ENCODE measurements at places on chromosomes 5 and 9.

DNA sequence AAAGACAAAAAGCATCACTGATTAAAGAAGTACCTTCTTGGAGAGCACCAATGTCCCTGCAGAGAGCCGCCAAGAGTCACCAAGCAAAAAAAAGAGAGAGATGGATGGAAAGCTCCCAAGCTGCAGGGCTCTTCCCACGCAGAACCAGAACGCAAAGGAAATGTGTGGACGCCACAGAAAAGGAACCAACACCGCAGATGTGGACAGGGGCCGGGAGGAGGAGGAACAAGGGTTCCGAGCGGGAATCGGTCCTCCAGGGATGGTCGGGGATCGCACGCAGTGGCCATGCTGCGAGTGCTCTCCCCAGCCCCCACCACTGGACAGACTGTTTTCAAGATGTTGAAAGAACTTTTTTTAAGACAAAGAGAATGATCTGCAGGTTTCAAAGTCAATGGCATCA, 40.2 kb upstream of the ZNF354A start:
- no peak for DNase-seq

DNA sequence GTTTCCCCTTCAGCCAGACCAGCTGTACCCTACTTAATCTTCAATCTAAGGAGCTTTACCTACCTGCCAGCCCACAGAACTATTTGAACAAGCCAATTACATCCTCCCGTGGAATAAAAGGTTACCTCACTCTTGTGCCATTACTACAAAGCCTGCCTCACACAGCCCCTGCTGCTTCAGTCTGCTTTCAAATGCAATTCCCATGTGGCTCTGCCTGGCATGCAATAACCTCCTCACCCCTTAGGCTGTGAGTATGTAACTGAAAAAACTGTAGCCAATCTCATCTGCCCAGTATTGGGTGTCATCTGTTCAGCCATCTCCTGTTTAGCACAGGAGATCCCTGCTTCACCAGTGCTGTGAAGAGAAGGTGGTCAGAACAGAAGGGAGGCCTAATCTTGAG, 6.1 kb upstream of the GCNT1 start:
- DNase-seq, result no peak

- peak; percentile 83 for DNase-seq
Observed at GRCh38 chr5:36502608-36503007, 103.8 kb upstream of the SLC1A3 start.

DNA sequence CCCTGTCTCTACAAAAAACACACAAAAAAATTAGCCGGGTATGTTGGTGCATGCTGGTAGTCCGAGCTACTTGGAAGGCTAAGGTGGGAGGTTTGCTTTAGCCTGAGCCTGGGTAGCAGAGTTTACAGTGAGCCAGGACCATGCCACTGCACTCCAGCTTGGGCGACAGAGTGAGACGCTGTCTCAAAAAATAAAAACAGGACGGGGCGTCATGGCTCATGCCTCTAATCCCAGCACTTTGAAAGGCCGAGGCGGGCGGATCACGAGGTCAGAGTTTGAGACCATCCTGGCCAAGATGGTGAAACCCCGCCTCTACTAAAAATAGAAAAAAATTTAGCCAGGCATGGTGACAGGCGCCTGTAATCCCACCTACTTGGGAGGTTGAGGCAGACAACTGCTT, 40.3 kb downstream of the UBE2D2 start:
- no peak for DNase-seq

- DNase-seq, result no peak
Observed at GRCh38 chr9:99114049-99114440, 9.1 kb downstream of the TGFBR1 start.

- no peak for DNase-seq
Observed at GRCh38 chr9:107890921-107891465, 401.4 kb upstream of the KLF4 start.

- no peak for DNase-seq
Observed at GRCh38 chr5:94745786-94746730, 127.6 kb downstream of the SLF1 start.

DNA sequence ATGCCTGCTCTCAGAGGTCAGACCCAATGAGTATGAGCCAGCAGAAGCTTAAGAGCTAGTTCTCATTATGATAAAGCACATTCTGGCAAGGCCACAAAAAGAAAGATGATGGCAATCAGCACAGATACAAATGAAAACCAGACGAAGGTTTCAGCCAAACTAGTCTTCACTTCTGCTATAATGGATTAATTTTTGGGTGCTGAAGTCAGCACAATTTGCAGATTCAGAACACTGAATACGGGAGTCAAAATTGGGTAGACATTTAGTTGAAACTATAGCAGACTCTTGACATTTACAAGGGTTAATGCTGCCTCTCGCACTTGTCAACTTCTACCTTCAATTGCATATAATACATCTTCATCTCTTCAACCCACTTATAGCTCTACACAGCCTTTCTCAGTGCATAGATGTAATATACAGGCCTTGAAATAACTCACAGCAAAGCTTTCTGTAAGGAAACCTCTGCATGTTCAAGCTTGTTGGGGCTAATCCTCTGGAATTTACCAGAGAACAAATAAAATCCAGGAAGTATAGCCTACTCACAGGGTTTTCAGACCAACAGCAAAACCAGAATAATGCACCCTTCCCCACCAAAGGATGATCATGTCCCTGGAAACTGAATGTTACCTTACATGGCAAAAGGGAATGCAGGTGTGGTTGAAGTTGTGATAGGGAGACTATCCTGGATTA, 77.1 kb downstream of the BAAT start:
- DNase-seq, result no peak

DNA sequence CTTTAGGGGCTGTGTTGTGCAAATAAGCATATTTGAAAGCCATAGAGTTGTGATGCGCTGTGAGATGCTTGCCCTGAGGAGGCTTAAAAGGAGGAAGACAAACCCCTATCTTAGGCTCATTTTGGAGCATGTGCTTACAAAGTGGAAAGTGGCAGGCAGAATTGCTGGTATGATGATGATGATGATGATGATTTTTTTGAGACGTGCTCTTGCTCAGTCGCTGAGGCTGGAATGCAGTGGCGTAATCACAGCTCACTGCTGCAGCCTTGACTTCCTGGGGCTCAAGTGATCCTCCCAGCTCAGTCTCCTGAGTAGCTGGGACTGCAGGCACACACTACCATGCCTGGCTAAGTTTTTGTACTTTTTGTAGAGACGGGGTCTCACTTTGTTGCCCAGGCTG, 1.7 kb downstream of the CNOT8 start:
- no peak for DNase-seq

DNA sequence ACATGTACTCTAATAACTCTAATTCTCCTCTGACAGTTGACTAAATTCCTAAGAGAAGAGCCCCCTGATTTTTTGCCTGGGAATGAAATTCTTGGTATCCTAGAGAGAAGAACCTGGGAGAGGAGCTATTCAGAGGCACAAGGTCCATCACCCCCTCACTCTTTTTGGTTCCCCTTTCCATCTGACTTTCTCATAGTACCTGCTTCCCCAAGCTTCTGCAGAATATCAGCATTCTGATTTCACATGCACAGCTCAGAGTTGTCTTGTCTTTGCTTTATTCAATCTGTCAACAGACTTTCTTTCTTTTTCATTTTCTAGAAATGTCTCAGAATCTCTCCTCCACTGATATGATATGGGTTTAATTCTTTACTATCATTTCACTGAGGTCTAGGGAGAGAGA, 141.5 kb upstream of the FBXL17 start:
- DNase-seq, result no peak

- peak; percentile 80 for DNase-seq
Observed at GRCh38 chr9:111483858-111484571, at the start of gene ECPAS. Gene ECPAS (minus strand): TSS chr9:111484383. CDS start chr9:111472918, 11,465 bp downstream.

DNA sequence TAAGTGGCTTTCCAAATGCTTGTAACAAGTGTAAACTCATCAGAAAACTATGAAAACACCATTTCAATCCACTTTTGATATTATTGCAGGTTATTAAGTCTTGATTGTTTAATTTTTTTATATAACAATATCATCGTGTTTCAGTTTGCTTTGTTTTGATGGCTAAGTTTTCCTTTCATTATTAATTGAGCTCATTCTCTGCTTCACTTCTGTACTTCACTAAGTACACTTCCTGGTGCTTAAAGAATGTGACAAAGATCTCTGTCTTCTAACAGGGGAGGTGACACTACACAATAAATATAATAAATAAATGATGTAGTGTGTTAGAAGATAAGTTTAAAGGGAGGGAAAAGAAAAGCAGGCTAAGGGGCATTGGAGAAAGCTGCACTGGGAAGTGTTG, 13.0 kb upstream of the RAD23B start:
- DNase-seq, result no peak

DNA sequence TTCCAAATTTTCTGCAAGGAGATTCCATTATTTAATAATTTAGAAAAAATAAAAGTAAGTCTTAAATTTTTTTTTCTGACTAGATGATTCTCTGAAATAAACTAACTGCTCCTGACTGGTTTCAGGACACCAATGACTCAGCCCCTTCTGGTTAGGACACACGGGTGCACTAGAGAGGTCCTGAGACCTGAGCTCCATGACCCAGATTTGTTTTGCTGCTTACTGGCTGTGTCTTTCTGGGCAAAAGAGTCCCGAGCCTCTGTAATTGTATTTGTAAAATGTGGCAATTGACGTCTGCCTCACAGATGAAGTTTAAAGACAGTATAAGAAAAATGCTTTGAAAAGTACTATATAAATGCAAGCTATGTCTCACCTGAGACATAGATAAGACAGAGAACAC, 89.1 kb downstream of the SLC24A2 start:
- no peak for DNase-seq

DNA sequence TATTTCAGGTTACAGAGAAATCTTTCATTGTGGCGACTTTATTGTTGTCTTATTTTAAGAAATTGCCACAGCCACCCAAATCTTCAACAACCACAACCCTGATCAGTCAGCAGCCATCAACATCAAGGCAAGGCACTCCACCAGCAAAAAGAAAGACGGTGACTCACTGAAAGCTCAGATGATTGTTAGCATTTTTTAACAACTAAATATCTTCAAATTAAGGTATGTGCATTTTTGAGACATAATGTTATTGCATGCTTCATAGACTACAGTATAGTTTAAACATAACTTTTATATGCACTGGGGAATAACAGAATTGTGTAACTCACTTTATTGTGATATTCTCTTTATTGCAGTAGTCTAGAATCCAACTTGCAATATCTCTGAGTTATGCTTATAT, 263.4 kb downstream of the TMEM232 start:
- no peak for DNase-seq

GRCh38 chr9:86336058-86336457, 18.2 kb downstream of the TUT7 start:
- no peak for DNase-seq
